ENCODE measurements at places on chromosomes 16 and 17.

DNA sequence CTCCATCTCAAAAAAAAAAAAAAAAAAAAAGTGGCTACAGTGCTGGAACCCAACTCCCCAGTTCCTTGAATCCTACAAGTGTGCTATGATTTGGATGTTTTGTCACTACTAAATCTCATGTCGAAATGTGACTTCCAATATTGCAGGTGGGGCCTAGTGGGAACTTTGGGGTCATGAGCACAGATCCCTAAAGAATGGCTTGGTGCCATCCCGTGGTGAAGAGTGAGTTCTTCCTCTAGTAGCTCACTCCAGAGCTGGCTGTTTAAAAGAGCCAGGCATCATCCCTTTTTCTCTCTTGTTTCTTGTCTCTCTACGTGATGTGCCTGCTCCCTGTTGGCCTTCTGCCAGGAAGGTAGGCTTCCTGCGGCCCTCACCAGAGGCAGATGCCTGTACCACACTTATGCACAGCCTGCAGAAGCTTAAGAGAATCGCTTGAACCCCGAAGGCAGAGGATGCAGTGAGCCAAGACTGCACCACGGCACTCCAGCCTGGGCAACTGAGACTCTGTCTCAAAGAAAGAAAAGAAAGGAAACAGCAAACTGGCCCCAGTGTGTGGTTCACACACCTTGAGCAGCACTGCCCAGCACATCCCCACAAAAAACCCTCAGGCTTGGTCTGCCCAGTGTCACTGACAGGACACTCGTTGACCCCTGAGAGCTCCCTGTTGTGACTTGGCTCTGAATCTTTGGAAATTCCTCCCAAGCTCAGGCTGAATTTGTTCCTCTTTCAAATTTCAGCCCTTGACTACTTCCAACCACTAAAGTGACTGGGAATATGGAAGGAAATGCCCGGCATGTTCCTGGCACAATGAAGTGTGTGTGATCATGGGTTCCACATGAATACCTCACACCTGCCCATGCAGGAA lies 3.1 kb downstream of the MT1E start:
- DNase-seq = no peak

- no peak for DNase-seq
Observed at GRCh38 chr17:47949946-47950345, 7.7 kb downstream of the PRR15L start.

- DNase-seq = no peak
Observed at GRCh38 chr16:20216591-20217217, 110.6 kb downstream of the GP2 start.

GRCh38 chr17:41513168-41513547 lies 5.5 kb downstream of the KRT15 start:
- no peak for DNase-seq

GRCh38 chr17:69333561-69333960 lies 6.6 kb upstream of the ABCA5 start:
- DNase-seq = no peak

- no peak for DNase-seq
Observed at GRCh38 chr16:89707695-89708094, 6.2 kb upstream of the SPATA2L start.

DNA sequence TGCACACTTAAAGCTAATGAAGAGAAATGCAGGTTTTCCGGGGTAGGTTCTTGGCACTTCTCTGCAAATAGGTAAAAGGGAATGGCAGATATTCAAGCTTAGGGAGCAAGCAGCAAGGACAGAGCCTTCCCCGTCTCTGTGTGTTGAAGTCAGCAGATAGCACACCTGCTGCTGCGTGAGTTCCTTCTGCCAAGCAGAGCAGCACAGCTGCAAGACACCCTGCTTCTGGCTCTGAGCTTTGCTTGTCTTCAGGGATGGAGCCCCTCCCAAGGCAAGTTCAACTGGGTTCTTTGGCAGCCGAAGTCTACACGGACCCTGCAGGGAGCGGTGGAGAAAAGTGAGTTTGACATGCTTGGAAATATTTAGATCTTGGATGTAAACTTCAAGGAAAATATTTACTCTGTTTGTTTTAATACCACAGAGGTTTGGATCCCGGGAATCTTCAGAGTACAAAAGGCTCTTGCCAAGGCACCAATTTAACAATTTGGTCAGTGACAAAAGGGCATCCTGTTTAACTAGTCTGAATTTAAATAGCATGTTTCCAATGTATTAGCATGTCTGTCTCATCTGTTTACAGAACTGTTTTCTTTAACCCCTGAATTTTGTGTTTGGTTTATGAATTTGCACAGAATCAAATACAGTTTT lies 113.4 kb upstream of the KCNJ16 start:
- DNase-seq = no peak

GRCh38 chr16:20818929-20819585 lies 12.7 kb downstream of the REXO5 start:
- DNase-seq = no peak

GRCh38 chr16:89489898-89490438 lies 393 bp downstream of the ANKRD11 start:
- no peak for DNase-seq

DNA sequence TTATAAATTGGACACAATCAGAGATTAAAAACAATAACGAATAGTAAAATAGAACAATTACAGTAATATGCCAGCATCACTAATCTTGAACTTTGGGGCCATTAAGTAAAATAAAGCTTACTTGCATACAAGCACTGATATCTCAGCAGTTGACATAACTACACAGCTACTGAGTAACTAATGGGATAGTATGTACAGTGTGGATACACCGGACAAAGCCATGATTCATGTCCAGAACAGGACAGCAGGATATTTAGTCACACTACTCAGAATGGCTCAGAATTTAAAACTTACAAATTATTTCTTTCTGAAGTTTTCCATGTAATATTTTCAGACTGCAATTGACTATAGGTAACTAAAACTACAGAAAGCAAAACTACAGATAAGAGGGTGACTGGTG lies 427.5 kb downstream of the CDH13 start:
- no peak for DNase-seq

DNA sequence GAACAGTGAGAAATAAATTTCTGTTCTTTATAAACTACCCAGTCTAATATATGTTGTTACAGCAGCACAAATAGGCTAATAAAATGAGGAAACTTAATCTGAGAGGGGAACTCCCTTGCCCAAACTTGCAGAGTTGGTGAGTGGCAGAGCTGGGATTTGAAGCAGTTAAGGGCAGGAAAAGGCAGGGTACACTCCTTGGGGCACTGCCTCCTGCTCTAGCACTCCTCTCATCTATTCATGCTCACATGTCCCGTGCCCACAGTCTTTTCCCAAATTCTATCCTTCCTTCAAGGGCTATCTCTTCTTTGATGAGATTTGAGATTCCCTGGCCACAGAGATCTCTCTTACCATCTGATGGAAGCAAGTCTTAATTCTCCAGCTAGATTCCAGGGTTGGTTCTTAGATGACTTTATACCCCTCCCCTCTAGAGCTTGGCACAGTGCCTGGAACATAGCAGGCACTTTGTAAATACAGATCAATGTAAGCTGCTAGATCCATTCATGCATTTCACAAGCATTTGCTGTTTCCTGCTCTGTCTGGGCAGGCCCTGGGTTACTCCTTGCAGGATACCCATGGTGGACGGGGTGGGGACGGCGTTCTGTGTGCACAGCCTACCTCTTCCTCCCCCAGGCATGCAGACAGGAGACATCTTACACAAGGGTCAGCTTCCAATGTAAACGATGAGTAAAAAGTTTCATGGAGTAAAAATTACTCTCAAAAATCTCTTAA lies 39.2 kb upstream of the ABCC12 start:
- no peak for DNase-seq

DNA sequence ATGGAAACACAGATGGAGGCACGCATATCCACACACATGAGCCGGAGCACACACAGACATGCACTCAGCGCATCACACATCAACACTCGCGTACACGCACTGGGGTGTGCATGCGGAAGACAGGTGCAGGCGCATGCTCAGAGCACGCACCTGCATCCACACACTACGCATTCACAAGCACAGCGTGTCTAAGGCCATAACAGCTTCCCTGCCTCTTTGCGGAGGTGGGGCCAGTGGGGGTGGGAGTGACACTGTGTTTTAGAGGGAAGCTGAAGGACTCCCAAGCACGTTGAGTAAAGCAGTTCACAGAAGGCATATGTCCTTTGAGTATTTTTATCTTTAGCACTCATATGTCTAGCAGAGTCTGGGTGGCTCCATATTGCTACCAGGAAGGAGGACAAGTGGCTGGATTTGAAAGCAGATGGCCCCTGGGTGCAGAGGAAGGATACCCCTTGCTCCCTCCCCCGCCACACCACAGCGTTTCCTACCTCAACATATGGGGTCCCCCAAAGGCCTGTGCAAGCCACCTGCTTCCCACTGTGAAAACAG lies 68.6 kb upstream of the TOB1 start:
- no peak for DNase-seq

DNA sequence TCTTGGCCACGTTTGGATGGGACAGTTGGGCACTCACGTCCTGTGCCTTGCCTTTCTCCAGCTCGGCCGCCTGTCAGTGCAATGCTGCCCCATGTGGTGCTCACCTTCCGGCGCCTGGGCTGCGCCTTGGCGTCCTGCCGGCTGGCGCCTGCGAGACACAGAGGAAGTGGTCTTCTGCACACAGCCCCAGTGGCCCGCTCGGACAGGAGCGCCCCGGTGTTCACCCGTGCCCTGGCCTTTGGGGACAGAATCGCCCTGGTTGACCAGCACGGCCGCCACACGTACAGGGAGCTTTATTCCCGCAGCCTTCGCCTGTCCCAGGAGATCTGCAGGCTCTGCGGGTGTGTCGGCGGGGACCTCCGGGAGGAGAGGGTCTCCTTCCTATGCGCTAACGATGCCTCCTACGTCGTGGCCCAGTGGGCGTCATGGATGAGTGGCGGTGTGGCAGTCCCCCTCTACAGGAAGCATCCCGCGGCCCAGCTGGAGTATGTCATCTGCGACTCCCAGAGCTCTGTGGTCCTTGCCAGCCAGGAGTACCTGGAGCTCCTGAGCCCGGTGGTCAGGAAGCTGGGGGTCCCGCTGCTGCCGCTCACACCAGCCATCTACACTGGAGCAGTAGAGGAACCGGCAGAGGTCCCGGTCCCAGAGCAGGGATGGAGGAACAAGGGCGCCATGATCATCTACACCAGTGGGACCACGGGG lies 7.1 kb downstream of the ACSF3 start:
- no peak for DNase-seq

DNA sequence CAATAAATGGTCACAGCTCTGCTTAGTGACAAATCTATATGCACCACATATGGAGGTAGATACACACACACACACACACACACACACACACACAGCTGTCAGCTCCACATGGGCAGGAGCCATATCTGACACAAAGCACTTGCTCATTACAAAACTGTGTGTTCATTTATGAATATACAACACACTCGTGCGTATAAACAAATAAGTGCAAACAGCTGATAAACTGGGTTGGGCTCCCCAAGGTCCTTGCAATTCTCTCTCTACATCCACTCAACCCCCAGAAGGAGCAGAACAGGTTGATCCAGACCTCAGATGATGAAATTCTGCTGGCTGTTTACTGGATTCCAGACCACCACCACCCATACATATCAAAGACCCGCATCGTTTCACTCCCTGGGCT lies 140.7 kb downstream of the XYLT1 start:
- no peak for DNase-seq

- no peak for DNase-seq
Observed at GRCh38 chr17:58669853-58670252, 22.0 kb downstream of the TEX14 start.

- no peak for DNase-seq
Observed at GRCh38 chr16:17316005-17316404, 154.8 kb downstream of the XYLT1 start.

GRCh38 chr17:64411999-64412771 lies 21.5 kb upstream of the PECAM1 start:
- DNase-seq = no peak

DNA sequence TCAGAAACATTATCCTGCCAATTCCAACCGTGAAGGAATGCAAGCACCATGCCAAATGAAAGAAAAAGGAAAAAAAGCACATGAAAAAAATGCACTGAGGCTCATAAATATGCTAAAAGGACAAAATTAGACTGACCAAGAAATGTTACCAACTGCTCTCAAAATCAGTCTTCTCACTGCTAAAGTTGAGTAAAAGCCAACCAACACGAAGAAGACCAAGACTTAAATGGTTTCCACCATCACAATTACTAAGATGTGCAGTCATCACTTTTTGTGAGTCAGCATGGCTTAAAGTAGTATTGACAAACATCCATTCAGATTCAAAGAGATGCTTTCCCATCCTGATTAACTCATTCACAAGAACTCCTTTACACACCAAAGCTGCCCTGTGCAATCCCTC lies 16.4 kb downstream of the CDYL2 start:
- DNase-seq = no peak

DNA sequence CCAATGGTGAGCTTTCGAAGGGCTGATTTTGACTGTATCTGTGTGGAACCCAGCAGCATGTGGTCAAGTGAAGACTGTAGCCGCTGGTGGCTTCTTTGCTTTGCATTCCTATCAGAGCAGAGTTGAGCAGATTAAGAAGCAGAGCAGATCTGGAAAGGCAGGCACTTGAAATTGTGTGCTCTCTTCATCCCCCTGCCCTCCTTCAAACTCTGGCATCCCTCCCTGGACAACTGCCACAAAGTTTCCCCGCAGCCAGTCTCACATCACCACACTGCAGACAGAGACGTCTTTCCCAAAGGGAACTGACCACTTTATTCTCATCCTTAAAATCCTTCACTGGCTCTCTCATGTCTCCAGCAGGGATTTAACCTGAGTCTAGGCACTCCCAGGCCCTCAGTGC lies 237.1 kb upstream of the DYNLRB2 start:
- DNase-seq = no peak

- no peak for DNase-seq
Observed at GRCh38 chr16:7303660-7304200, 28.9 kb upstream of the RBFOX1 start.

DNA sequence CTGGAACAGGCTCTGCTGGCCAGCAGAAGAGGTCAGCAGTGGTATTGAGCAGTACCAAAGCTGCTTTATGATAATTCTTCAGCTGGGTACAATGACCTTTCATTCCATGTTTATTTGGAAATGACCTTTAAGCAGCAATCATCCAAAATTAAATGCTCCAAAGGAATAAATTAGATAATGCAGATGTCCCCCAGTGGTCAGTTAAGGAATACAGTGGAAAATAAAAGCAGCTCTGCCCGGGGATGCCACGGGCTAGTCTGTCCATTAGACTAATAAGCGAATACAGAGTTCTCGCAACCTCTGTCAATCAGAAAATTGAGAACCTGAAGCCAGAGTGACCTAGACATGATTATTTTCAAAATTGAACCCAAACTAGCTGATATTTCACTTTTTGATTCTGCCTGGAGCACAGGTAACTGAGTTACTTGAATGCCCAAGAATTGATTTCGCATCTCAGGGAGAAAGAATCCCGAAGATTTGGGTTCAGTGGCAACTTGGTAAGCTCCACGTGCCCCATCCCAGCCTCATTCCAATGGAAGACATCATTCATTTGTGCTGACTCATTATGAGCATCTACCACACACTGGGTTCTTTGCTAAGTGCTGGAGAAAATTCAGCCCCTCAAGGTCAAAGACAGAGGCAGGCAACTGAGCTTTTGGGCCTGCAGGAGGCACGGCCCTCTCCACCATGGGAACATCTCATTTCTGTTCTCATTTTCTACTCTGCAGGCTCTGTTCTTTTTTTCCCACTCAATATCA lies 34.4 kb upstream of the SLC39A11 start:
- DNase-seq = no peak

- no peak for DNase-seq
Observed at GRCh38 chr17:31580706-31581490, 189.4 kb downstream of the RAB11FIP4 start.
